Stimulated activated CD8-positive, alpha-beta memory T cell treated with anti-CD3 and anti-CD28 coated beads, Interleukin-2, amount 100 ng/mL, for 1 hour (primary cell): ENCODE measurements at places on chromosomes 4 and X.

DNA sequence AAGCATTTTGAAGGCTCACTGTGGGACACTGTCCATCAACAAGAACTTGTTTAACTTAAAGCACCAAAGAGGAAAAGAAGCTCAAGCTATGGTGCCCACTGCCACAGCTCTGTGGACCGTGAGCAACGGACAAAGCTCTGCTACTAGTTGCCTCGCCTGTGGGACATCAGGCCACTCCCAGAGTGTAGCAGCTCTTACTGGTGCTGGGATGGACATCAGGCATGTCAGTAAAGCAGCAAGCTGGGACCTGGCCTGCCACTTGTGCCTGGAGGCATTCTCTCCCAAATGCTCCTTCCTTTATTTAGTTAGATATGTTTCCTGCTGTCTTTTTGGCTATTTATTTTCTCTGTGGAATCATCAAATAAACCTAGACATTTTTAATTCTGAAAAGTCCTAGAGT is 46.7 kb downstream of the TMEM154 start:
- DNase-seq = no peak

- no peak for DNase-seq
Measured at GRCh38 chr4:24949970-24950369, 37.1 kb upstream of the CCDC149 start.

- no peak for DNase-seq
Measured at GRCh38 chr4:118798658-118799057, 37.3 kb downstream of the SEC24D start.

- DNase-seq = no peak
Measured at GRCh38 chr4:22129454-22130029, 181.0 kb upstream of the KCNIP4 start.

- DNase-seq = no peak
Measured at GRCh38 chr4:75470738-75471137, 43.5 kb downstream of the RCHY1 start.
